Psoas muscle (tissue), 8 donors: ENCODE measurements at places on chromosomes 3 and 15. TPM values are rescaled to one million over a fixed set of nuclear protein-coding genes. Genes with fewer than 3 reads are reported as not detected.
A peak's percentile ranks its signal among the peaks of the same experiment; 100 is the strongest.

The CTDSPL2 gene
- 3.2 TPM for polyA plus RNA-seq

The XCR1 gene
- polyA plus RNA-seq, result 0.07 TPM

DNA sequence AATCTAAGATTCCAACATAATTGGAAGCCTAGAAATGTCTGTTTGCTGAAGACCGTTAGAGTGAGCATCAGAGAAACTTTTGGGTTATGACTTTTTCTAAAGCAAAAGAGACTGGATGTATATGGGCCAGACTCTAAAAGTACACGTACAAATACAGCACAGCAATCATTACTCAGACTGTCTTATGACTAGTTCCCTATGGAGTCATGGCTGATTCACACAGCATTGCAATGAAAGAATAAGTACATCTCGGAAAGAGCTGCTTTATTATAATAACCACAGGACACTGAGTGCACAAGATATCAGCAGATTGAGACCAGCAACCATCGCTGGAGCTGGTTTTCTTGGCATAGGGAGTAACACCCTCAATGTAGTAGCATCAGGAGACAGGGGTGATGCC lies 618.6 kb downstream of the NLGN1 start:
- no peak for DNase-seq

DNA sequence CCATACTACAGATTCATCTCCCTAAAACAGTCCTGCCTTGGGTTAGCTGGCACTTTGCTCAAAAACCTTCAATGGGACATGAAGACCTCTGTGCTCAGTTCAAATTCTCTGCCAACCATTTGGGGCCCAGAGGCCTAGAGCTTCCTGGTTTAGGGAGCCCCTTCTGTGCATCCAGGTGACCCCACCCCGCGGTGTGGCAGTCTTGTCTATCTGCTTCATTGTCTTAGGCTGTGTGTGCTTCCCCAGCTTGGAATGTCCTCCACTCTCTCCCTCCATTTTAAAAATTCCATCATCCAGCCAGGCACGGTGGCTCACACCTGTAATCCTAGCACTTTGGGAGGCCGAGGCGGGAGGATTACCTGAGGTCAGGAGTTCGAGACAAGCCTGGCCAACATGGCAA lies 99.0 kb upstream of the NEO1 start:
- DNase-seq, result no peak

DNA sequence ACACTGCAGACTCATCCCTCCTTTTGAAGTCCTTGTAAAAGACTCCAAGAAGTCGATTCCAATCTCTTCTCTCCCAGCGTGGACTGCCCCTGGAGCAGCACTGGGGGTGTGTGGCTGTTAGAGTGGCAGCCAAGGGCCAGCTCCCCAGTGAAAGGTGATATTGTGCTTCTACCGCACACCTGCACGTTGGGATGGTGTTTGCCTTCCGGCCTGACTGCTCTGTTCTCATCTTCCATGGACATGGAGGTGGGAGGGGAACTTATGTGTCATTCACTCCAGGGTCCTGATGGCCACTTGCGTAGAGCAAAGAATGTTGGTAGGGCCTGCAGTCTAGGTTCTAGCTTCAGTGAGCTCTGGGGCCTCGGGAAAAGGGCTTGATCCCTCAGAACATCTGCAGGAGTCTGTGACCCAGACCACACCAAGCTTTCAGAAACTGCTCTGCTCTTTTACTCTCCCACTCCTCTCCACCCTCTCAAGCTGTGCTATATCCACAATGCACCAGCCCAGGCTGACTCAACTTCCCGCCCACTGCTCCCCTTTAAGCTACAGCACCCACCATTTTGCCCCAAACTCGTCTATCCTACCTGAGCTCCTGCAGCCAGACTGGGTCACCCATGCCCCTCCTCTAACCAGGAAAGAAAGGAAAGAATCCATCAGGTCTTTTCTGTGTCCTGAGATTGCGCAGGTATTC lies 31.3 kb downstream of the LIPC start:
- no peak for DNase-seq

GRCh38 chr3:164004205-164004604 lies 1074.1 kb downstream of the SI start:
- DNase-seq, result no peak

The RASGRP1 gene
- polyA plus RNA-seq, result not detected

DNA sequence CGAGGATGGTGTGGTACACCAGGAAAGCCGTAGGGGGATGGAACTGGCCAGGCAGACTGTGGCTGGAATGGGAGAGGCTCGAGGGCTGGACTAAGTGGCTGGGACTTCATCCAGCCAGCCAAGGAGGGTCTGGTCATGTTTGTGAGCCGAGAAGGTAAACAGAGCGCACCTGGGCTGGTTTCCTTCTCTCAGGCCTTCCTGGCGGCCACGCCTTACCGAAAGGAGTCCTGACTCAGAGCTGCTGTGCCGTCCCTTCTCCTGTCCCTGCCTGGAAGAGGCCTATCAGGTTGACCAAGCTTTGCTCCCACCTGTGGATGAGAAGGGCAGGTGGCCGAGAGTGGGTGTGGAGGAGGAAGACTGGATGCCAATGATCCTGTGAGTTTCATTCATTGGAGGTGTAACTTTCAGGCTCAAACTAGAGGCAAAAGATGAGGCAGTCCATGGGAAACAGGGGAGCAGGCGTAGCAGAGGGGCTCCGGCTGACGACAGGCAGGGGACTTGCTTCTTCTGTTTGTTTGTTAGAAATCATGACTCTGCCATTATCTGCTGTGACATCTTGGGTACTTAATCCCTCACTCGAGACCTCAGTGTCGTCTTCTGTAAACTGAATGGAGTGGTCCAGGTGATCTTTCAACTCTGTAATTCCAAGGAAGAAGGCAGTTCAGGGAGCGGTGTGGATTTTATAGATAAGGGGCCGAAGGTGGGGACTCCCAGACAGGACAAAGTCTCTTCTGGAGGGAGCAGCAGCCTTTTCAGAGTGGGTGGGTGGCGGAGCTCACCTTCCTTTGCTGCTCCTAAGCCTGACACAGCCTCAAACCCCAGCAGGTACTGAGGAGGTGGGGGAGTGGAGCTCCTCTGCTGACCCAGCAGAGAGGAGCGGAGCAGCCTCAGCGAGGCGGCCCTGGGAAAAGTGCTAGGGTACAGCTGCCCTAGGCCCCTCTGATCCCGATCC lies 71.8 kb upstream of the GATM start:
- no peak for DNase-seq

GRCh38 chr15:67924359-67924974 lies 84.6 kb upstream of the RNU6-1 start:
- DNase-seq, result no peak

The GATA2 gene
- polyA plus RNA-seq, result 4.2 TPM

GRCh38 chr3:70358978-70359580 lies 46.6 kb upstream of the MDFIC2 start:
- DNase-seq, result no peak

GRCh38 chr3:65836047-65836446 lies 202.7 kb downstream of the MAGI1 start:
- no peak for DNase-seq

GRCh38 chr3:128354788-128355542 lies 111.7 kb downstream of the DNAJB8 start:
- peak; percentile 30 for DNase-seq

DNA sequence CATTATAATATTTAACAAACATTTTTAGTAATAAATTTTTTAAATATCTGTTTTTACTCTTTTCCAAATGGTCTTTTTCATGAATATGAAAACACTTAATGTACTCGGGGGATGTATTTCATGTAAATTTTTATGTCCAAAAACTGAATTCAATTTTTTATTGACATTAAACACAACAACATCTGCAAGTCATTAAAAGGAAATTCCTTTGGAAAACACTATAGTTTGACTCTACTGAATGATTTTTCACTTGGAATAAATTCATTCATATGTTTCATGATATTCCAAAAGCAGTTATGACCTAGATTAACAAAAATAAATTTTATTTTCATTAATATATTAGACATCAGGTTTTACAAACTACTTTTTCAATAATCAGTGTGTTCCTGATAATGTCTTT lies 239.8 kb upstream of the AGTR1 start:
- DNase-seq, result no peak

DNA sequence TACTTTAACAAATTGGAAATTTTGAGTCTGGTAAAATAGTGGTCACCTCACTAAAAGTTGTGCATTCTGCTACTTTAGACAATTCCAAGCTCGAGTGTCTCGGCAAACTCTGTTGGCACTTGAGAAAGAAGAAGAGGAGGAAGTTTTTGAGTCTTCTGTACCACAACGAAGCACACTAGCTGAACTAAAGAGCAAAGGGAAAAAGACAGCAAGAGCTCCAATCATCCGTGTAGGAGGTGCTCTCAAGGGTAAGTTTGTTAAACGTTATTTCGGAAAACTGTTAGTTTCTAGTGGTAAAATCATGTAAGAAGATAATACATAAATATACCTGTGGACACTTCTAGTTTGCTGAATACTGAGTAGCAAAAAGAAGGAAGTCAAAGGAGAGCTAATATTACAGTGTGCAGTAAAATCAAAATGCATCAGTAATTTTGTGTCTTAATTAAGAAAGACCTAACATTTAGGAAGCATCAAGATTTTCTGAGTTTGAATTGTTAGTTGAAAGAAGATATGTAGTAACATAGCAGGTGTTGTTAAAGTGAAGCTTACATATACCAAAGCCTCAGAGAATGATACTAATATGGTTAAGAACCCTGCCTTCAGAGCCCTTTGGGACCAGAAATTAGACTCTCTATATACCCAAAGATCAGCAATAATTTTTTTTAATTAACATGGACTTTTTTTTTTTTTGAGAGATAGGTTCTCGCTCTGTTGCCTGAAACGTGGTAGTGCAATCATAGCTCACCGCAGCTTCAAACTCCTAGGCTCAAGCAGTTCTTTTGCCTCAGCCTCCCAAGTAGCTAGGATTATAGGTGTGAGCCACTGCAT lies 23.0 kb downstream of the BUB1B start:
- no peak for DNase-seq

The MESP2 gene
- 0.20 TPM for polyA plus RNA-seq

- no peak for DNase-seq
These were observed 58.5 kb downstream of the ST8SIA2 start for GRCh38 chr15:92452143-92452542.

GRCh38 chr3:52328536-52329080 lies 12.5 kb downstream of the DNAH1 start:
- no peak for DNase-seq

DNA sequence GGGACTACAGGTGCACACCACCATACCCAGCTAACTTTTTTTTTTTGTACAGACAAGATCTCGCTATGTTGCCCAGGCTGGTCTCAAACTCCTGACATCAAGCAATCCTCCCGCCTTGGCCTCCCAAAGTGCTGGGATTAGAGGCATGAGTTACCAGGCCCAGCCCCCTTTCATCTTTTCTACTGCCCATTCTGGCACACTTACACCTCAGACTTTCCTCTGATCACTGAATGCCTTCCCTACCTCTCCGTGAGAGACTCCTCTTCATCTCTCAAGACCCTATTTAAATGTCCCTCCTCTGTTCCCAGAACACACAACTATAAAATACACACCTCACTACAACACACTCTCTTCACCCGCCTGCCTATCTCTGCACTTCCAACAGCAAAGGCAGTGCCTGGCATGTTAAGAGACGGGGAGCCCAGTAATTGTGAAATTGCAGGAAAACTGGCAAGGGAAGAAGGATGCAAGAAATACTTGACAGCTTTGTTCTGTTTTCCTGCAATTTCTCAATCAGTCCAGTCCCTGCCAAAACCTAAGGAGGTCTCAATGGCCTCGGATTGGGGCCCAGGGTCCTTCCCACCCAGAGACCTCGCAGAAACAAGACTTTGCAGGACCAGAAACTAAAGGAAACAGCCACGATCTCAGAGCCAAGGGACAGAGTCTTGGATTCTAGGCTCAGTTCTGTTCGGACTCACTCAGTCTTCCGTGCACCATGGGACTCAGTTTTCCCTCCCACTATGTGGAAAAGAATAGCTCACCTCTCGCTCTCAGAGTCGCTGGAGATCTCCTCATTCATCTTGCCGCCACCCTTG lies 849 bp downstream of the RRP9 start:
- no peak for DNase-seq

DNA sequence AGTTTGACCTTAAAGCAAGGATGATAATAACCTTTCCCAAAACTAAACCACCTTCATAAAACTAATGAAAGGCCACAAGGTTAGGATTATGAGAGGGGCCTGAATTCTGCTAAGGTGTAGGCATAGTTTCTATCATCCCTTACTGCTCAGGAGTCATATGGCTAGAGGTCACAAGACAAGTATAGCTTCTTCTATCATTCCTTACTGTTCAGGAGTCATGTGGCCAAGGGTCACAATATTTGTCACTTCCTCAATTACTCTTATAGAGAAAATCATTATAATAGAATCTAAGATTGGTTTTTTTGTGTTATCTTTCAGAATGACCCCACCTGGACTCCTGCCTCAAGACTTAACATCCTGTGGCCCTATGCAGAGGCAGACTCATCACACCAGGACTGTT lies 36.6 kb downstream of the HERC1 start:
- no peak for DNase-seq

DNA sequence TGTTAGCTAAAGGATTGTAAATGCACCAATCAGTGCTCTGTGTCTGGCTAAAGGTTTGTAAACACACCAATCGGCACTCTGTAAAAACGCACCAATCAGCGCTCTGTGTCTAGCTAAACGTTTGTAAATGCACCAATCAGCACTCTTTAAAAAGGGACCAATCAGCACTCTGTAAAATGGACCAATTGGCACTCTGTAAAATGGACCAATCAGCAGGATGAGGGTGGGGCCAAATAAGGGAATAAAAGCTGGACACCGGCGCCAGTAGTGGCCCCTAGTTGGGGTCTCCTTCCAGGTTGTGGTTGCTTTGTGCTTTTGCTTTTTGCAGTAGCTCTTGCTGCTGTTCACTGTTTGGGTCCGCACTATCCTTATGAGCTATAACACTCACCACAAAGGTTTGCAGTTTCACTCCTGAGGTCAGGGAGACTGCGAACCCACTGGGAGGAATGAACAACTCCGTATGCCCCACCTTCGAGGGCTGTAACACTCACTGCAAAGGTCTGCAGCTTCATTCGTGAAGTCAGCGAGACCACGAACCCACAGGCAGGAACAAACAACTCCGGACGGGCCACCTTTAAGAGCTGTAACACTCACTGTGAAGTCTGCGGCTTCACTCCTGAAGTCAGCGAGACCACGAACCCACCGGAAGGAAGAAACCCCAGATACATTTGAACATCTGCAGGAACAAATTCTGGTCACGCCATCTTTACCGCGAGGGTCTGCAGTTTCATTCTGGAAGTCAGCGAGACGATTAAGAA lies 1.1 kb upstream of the SUCLG2 start:
- no peak for DNase-seq

DNA sequence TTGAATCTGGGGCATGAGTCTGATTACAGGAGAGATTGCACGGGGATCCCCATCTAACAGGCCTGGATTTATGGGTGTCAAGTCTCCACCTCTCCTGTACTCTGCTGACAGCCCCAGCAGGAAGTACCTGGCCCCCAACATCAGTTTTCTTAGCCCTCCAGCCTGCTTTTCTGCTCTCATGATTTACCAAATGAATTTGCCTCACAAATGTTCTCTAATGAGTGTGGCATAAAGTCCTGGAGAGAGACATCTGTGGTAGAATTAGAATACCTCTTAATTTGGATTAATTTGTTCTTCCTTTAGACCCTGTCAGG lies 60.1 kb downstream of the FNDC3B start:
- no peak for DNase-seq

- DNase-seq, result no peak
These were observed 107.0 kb downstream of the ETFA start for GRCh38 chr15:76204109-76204845.

The TMEM266 gene
- polyA plus RNA-seq, result 0.87 TPM
